Left lung (tissue), 14 donors: ENCODE measurements at places on chromosomes 1 and 21. TPM values are rescaled to one million over a fixed set of nuclear protein-coding genes. Genes with fewer than 3 reads are reported as not detected.

GRCh38 chr1:211320980-211321379 lies 5.7 kb upstream of the TRAF5 start:
- H3K4me3 ChIP-seq: no peak overlapping the region
- H3K36me3 ChIP-seq: no peaks in the 10 kb centered on the region

DNA sequence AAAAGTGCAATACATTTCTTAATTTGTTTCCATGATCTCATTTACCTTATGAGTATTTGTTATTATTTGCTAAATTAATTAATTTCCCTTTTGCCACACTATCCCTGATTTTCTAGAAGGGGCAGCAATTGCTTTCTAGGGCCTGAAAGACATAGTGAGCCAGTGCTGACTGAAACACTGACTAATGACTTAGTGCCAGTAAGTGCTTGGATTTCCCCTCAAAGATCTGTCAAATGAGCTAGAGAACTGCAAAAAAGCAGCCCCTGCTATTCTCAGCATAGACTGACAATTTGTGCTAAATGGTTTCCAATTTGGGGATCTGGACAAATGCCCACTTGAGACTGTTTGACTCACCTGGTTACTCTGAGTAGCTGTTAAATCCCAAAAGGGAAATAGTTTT lies 35.6 kb upstream of the USH2A start:
- no peak for DNase-seq
- H3K27me3 ChIP-seq: no peaks in the 10 kb centered on the region
- no peaks in the 10 kb centered on the region for H3K36me3 ChIP-seq

DNA sequence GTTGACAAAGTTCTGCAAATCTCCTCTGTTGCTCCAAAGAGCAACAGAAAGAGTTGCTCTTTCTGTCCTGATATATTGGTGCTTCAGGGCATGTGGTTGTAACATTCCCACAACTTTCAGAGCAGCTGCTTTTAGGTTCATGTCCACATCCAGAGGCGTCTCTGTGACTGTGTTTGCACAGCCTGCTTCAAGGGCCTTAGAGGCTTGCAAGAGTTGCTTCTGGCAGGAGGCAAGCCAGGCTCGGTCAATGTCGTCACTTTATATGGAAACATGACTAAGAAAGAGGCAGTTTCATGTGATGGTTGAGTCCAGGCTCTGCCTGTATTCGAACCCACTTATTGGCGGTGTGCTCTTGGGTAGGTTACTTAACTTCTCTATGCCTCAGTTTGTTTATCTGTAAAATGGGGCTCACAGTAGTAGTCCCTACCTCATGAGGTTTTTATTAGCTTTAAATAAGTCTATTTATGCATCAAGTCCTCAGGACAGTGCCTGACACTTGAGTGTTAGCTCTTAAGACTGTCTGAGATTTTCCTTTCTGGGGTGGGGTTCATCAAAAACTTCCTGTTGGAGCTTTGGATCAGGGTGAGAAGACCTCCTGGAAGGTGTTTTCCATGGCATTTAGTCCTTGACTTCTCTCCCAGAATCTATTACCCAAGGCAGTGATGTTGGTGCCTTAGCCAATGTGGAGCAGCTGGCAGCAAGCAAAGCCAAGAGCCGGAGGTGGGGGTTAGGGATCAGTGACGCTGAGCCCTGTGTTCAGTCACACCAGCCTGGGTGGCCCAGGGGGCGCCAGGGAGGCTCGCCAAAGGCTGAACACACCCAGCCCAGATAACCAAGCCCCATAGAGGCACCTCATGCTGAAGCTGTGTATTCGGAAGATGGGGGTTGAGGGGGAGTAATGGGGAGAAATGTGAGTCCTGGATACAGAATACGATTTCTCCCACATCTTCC lies 18.9 kb downstream of the LHX4 start:
- no peak overlapping the region for H3K27ac ChIP-seq
- H3K4me1 ChIP-seq: peaks cover 3% of the 10 kb centered on the region
- H3K36me3 ChIP-seq: no peaks in the 10 kb centered on the region
- no peak overlapping the region for H3K4me3 ChIP-seq
- peaks cover 48% of the 10 kb centered on the region for H3K27me3 ChIP-seq
- peak; percentile 43 for DNase-seq

LIN28A gene
- polyA plus RNA-seq: 0.09 TPM

C21orf58 gene
- 20.4 TPM for polyA plus RNA-seq

CAPZB gene
- 250 TPM for polyA plus RNA-seq

GOLT1A gene
- 7.2 TPM for polyA plus RNA-seq
